ENCODE measurements at places on chromosomes 2 and 18.
A peak's percentile ranks its signal among the peaks of the same experiment; 100 is the strongest.

DNA sequence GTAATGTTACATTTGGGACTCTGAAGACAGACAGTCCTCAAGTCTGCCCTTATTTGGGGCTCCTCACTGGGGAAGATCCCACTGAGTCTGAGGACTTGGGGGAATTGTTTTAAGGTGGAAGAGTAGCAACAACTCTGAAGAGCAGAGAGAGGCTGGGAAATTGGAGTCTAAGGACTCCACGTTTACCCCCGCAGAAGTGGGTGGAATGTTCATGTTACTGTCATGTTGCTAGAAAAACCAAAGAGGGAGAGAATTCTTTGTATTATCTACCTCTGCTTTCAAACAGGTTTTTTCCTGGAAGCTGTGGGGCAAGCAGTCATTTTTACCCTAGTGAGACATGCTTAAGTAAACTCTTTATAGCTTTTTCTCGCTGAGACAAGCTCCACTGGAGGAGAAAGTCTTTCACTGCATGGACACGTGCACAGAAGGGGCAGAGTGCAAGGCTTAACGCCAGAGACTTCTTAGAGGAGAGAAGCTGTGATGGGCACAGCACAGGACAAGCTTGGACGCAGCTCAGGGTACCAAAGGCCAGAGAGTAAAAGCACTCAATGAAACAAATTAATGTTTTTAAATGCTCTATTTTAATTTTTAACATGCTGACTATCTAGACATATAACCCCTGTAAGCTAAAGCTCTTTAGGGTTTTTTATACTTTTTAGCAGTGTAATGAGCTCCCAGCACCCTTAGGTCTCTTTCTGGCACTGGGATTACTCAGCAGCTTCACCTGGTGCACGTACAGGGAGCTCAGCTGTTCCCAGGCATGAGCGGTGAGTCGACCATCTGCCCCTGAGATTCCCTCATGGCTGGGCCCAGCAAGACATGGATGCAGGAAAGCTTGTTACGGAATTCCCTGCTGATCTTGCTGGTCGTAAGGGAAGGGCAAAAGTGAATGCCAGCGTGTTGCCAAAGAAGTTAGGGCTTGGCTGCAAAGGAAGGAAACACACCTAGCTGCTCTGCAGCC lies 54.5 kb upstream of the BIN1 start:
- no peak for DNase-seq

DNA sequence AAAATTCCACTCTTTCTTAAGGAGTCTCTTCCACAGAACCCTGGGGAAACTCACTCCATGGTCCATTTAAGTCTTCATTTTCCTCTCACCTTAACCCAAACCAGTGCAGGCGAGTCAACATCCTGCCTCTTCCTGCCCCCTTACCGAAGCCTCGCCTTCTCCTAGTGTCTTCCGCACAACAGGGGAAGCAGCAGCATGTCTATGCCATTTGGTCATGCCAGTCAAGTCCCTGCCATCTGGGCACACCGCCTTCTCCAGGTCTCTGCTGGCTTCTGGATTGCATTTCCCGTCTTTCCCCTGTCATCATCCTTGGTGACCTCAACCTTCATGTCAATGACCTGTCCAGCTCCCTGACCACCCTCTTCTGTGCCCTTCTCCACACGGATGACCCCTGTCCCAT lies 77.3 kb upstream of the FZD7 start:
- DNase-seq: no peak

- DNase-seq: peak; percentile 15
These were observed 42.7 kb downstream of the NPPC start for GRCh38 chr2:231883468-231883881.

DNA sequence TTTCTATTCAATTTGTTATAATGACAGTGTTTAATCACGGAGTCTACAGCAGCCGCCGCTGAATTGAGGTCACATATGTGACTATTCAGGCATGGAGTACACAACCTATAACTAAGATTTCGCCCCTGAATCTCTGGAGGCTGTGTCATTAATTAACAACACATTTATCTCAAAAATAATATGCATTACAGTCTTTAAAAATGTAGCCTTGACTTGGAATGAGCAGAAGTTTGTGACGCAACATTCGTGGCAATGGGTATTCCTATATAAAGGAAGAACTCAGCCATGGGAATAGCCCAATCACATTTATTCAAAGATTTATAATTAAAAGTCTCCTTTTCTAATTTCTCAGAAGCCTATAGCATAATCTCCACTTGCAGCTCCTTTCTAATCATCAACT lies 60.6 kb upstream of the LYPD1 start:
- DNase-seq: no peak

DNA sequence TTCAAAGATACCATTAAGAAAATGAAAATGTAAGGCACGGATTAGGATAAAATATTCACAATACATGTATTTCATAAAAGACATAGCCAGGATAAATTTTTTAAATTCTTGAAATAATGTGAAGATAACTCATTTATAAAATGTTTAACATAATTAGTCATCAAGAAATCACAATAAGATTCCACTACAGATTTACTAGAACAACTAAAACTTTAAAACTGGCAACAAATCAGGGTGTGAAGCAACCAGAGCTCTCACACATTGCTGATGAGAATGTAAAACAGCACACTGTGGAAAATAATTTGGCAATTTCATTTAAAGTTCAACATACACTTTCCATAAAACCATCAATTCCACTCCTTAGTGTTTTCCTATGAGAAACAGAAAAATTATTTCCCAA lies 89.6 kb upstream of the UBE2E3 start:
- DNase-seq: peak; percentile 40

Data from ELR (cell line).